Lower lobe of right lung (tissue), 2 donors: ENCODE measurements at places on chromosomes 12 and 14. TPM values are rescaled to one million over a fixed set of nuclear protein-coding genes. Genes with fewer than 3 reads are reported as not detected.

DNA sequence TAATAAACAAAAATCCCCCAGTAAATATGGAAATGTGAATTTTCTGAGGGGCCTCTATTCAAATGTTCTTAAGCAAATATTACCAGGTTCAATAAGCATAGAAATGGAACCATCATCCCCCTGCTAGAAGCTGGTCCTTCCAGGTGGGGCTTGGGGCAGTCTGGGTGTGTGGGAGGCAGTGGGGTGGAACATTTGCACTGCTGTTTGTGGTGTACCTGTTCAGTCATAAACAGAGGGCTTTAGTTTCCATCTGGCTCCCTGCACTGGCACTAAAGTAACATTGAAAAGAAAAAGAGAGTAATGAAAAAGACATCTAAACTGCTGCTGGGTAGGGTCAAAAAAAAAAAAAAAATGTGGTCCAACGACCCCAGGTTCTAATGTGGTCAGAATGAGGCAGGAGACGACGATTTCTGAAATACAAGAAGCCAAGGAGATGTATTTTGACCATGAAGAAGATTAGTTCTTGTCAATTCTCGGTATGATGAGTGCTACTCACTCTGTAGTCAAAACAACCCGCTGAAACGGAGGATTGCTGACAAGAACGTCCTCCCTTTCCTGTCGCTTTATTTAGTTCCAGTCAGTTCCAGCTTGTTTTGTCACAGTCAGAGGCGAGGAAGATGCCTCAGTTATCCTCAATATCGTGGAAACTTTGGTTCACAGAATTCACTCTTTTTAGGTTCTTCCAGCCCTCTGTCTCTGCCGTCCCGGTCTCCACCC is 44.2 kb upstream of the MANSC4 start:
- no peak overlapping the region for H3K4me3 ChIP-seq
- H3K27ac ChIP-seq, result no peak overlapping the region
- H3K27me3 ChIP-seq, result peaks cover 5% of the 10 kb centered on the region
- H3K36me3 ChIP-seq, result no peaks in the 10 kb centered on the region

DNA sequence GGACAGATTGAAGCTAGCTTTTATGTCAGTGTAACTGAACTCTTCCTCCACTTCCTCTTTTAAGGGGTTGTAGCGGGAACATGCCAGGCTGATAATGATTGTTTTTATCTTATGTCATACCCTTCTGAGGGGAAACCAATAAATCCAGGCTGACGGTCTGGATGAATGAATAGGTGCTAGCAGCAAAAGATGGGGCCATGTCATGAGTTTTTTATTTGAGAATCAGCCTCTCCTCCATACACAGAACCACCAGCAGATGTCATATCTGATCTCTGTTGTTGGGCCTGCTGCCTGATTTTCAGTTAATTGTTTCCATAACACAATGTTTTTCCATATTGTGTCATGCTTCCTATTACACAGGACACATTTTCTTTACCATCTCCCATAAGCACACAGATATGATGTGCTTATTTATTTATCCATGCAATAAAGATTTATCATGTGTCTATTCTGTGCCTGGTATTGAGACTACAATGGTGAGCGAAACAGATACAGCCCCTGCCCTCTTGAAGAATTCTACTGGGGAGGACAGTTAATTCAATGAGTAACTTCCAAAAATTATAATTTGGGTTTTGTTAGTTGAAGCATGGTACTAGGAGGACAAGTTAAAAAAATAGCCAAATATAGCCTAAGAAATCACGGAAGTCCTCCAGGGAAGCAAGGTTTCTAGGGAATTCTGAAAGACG is 33.6 kb upstream of the CRY1 start:
- no peaks in the 10 kb centered on the region for H3K27me3 ChIP-seq
- no peak for DNase-seq
- no peaks in the 10 kb centered on the region for H3K4me1 ChIP-seq
- no peak overlapping the region for H3K4me3 ChIP-seq

- peaks cover 39% of the 10 kb centered on the region for H3K4me1 ChIP-seq
- H3K36me3 ChIP-seq, result no peaks in the 10 kb centered on the region
- no peak for DNase-seq
- no peak overlapping the region for H3K27ac ChIP-seq
- peaks cover 24% of the 10 kb centered on the region for H3K27me3 ChIP-seq
- H3K4me3 ChIP-seq, result no peak overlapping the region
Measured at GRCh38 chr12:26118308-26118707, 6.5 kb downstream of the BHLHE41 start.

GRCh38 chr12:68480526-68480925 is 130.2 kb upstream of the RAP1B start:
- no peaks in the 10 kb centered on the region for H3K27me3 ChIP-seq
- DNase-seq, result no peak
- no peaks in the 10 kb centered on the region for H3K36me3 ChIP-seq
- H3K4me1 ChIP-seq, result no peaks in the 10 kb centered on the region

The CELA1 gene
- not detected for total RNA-seq

DNA sequence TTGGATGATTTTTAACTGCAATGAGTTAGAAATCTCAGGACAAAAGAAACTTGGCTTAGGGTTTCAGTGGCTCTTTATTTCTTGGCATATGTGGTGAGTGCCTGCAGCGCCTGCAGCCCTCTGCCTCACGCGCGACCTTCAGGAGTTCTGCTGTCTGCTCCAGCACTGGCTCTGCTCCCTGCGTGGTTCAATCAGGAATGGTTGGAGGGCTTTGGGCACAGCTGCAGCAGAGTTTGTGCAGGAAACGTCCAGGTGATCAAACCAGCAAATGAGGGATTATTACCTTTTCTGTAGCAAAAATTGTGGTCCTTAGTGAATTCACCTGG is 19.8 kb downstream of the PPM1H start:
- no peak overlapping the region for H3K4me3 ChIP-seq
- H3K4me1 ChIP-seq, result no peaks in the 10 kb centered on the region
- no peaks in the 10 kb centered on the region for H3K27me3 ChIP-seq

The TAS2R50 gene
- 0.50 TPM for total RNA-seq

GRCh38 chr14:100603341-100604120 is 16.3 kb upstream of the BEGAIN start:
- DNase-seq, result no peak
- H3K27me3 ChIP-seq, result peaks cover 33% of the 10 kb centered on the region
- H3K4me1 ChIP-seq, result no peaks in the 10 kb centered on the region

GRCh38 chr14:52918486-52918885 is 32.4 kb downstream of the FERMT2 start:
- DNase-seq, result no peak
- no peak overlapping the region for H3K4me3 ChIP-seq
- H3K4me1 ChIP-seq, result peaks cover 54% of the 10 kb centered on the region
- H3K27me3 ChIP-seq, result no peaks in the 10 kb centered on the region

The CKB gene
- 115 TPM for total RNA-seq

The ANHX gene
- not detected for total RNA-seq

The TMEM106C gene
- 39.3 TPM for total RNA-seq

The SOX5 gene
- total RNA-seq, result 14.0 TPM

DNA sequence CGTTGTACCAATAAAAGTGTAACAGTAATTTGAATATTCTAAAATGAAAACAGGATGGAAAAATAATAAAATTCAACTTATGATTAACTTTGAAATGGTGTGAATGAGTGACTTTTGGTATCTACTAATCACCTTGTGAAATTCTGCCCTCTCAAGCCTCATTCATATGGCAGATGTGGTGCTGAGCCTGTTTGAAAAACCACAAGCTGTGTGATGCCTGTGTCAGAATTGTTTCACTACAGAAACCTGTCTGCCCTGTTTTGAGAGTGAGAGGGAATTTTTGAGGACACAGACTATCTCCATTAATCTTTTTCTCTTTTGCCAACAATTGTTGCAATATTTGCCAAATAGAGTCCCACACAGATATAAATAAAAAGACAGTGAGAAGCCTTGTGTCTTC is 3.9 kb upstream of the RNU6-7 start:
- no peaks in the 10 kb centered on the region for H3K27me3 ChIP-seq
- peaks cover 11% of the 10 kb centered on the region for H3K4me1 ChIP-seq
- no peak overlapping the region for H3K4me3 ChIP-seq
- no peak overlapping the region for H3K27ac ChIP-seq
- no peak for DNase-seq

The PTPN21 gene
- total RNA-seq, result 47.6 TPM

- DNase-seq, result no peak
- no peak overlapping the region for H3K4me3 ChIP-seq
- no peak overlapping the region for H3K27ac ChIP-seq
Measured at GRCh38 chr12:56528846-56529245, 7.2 kb downstream of the RBMS2 start.

GRCh38 chr12:130041983-130042812 is 120.1 kb upstream of the FZD10 start:
- peaks cover 56% of the 10 kb centered on the region for H3K27me3 ChIP-seq
- H3K4me3 ChIP-seq, result no peak overlapping the region
- no peaks in the 10 kb centered on the region for H3K4me1 ChIP-seq
- DNase-seq, result peak; percentile 64

The FOXM1 gene
- total RNA-seq, result 3.2 TPM

The CYP46A1 gene
- 0.62 TPM for total RNA-seq

GRCh38 chr12:68119250-68119649 is 40.3 kb downstream of the IFNG start:
- no peaks in the 10 kb centered on the region for H3K36me3 ChIP-seq
- no peaks in the 10 kb centered on the region for H3K27me3 ChIP-seq
- no peak overlapping the region for H3K27ac ChIP-seq
- H3K4me1 ChIP-seq, result no peaks in the 10 kb centered on the region
